CD4-positive, alpha-beta T cell treated with Interleukin-10 for 1 hour (primary cell): ENCODE measurements at places on chromosomes 1 and 21.

GRCh38 chr21:25539606-25540005 lies 67.7 kb downstream of the MRPL39 start:
- no peak for DNase-seq

GRCh38 chr1:153790313-153790965 lies 15.2 kb downstream of the SLC27A3 start:
- no peak for DNase-seq

DNA sequence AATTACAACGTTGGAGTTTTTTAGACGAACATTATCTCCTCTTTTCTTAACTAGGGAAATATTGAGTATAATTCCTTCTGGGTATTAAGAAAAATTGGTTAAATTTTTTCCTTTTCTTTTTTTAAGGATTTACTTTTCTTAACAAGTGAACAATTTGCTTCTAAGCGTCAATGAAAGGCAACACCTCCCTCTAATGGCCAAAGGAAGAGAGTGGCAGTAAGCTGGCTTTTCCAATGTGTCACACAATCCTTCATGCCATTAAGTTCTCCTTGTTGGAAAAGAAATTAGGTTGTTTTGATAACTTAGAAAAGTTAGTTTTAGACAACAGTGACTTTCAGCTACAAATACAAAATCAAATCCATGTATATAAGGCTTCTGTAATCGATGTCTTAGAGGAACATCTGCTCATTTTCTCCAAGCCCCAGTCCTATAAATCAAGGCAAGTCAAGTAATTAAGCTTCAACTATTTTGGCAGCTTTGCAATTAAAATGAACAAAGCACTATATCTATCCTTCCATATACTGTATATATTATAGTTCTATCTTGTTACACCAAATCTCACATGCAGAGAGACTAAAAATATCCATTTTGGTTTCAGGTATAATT lies 62.8 kb downstream of the EDEM3 start:
- DNase-seq: no peak

DNA sequence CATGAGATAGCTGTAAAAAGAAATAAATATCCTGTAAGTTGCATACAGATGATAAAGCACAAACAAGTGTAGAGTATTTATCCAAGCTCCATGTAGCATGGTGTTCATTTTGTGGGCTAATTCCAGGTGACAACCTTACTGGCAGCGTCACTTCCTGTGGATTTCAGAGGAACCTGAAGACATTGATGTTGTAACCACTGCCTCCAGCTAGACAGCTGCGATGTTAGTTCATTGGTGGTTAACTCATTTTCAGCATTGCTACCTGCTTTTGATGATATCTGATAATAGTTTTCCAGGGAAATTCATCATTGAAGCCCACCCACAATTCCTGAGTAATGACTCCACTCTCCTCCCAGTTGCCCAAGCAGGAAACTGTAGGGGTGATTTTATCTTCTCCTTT lies 3.0 kb downstream of the HSD3B1 start:
- no peak for DNase-seq
